Activated T-helper 1 cell treated with anti-CD3 and anti-CD28 coated beads, Interleukin-2, amount 50 U/mL, for 16 hours (primary cell): ENCODE measurements at places on chromosomes 1 and 21.

- no peak for DNase-seq
Observed at GRCh38 chr1:116268211-116268610, 104.8 kb upstream of the ATP1A1 start.

DNA sequence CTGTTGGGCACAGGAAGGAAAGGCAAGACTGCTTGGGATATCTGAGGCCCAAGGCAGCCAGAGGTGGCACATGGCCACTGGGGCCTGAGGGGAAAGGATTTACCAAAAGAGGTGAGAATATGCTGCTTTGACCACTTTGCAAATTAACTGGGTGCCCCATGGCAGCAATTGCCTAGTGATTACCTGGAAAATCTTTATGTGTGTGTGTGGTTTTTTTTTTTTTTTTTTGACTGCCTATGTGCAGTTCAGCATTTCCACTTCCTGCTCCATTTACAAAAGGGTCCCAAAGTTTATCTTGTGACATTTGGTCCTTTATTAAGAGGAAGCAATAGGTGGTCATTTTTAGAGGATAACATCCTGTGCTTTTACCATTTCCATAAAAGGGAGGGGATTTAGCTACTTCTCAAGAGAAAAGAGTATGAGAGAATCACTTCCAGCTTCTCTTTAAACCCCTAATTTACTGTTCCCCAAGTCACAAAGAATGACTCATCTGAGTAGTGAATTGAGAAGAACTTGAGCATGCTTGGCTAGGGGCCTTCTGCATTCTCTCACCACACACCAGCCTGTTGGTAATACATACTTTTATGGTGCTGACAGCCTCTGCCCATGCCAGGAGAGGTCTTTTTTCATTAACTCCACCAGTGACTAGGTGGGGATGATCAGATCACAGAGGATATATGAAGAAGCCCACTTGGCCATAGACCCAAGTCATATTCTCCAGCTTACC, 52.1 kb downstream of the SYDE2 start:
- DNase-seq: no peak

DNA sequence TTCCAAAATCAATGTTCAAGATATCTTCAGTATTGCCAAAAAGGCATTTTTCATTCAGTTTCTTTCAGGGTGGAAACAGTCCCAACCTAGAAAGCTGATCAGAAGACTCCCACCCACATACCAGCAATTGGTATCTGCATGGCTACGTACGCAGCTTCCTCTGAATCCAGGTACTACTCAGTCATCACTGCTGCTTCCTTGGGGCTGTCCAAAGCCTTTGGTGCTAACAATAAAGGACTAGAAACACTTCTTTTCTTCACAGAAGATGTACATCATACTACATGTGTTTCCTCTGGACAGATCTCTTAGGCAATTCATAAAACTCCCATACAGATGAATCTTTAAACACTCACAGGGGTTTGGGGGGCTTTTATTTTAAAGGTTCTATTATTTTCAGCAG, 29.8 kb downstream of the VPS26C start:
- DNase-seq: no peak

- DNase-seq: no peak
Observed at GRCh38 chr21:25307489-25307888, 299.8 kb downstream of the MRPL39 start.

GRCh38 chr1:151311011-151311410, 16.2 kb downstream of the PI4KB start:
- no peak for DNase-seq

GRCh38 chr1:42358791-42359190, 21.8 kb upstream of the RIMKLA start:
- DNase-seq: no peak

DNA sequence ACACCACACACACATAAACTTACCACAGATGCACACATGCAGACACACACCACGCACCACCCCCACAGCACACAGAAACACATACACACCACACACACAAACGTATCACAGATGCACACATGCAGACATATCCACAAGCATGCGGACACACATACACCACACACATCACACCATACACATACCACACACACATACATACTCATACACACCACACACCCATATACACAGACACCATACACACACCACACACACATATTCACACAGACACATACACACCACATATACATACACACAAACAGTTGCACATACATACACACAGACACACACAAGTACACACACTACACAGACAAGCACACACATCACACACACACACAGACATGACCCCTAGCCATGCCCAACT, 37.5 kb upstream of the PDE9A start:
- no peak for DNase-seq

DNA sequence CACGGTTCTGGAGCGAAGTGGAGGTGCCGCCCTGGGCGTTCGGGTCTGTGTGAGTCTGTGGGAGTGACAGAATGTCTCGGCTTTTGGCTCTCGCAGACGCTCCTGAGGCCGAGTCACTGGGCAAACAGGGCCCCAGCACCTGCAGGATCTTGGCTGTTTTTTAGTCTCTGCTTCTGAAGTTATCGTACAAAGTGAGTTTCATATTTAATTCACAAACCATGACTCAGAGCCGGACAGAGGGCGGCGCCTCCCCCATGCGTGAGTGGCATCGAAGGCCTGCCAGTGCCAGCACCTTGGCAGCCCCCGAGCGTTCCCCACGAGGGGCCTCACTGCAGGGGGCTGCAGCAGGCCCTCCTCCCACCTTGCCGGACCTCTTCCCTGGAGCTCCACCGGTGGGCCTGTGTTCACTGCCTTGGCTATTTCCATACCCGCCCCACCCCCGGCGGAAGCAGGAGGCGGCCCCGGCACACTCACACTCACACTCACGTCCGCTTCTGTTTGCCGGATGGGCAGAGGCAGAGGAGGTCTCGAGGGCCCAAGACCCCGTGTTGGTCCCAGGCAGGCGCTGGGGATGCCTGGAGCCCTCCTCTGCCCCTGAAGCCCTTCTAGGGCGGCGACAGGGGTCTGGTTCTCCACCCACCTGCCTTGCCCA, 56.3 kb downstream of the MORN1 start:
- no peak for DNase-seq

- DNase-seq: no peak
Observed at GRCh38 chr1:164583835-164584539, 25.0 kb downstream of the PBX1 start.

- DNase-seq: peak; percentile 35
Observed at GRCh38 chr1:205484985-205485967, 19.2 kb upstream of the CDK18 start.

DNA sequence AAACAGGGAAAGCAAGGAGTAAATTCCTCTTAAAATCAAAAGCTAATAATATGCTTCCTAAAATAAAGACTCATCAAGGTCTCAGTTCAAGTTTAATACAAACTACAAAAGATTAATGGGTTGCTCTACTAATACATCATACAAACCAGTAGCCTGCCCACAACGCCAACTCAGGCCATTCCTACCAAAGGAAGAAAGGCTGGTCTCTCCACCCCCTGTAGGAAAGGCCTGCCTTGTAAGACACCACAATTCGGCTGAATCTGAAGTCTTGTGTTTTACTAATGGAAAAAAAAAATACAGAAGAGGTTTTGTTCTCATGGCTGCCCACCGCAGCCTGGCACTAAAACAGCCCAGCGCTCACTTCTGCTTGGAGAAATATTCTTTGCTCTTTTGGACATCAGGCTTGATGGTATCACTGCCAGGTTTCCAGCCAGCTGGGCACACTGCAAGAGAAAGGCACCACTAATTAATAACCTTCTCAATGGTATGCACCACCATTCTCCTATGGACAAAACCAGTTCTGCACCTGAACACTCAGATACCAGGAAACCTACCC, 10.6 kb downstream of the PRDX1 start:
- DNase-seq: no peak

- DNase-seq: no peak
Observed at GRCh38 chr1:170461291-170461747, 70.6 kb upstream of the GORAB start.

GRCh38 chr1:184826001-184826400, 71.3 kb upstream of the EDEM3 start:
- DNase-seq: no peak

DNA sequence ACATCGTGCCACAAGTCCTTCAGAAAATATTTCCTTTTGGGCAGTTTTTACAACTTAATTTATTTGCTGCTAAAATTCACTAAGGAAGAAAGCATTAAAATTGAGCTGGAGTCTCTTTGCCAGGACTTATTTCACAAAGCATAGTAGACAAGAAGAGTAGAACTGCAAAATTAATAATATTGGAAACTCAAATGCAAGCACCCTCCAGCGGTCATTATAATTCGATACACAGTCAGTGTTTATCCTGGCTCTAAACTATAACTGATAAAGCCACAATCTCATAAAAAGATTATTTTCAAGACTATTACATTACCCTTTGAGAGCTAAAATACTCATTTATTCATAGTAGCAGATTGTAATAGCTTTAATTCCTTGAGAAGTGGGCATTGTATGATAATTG, 655.4 kb downstream of the RWDD3 start:
- no peak for DNase-seq

- no peak for DNase-seq
Observed at GRCh38 chr1:118954301-118954905, 33.7 kb downstream of the TBX15 start.

DNA sequence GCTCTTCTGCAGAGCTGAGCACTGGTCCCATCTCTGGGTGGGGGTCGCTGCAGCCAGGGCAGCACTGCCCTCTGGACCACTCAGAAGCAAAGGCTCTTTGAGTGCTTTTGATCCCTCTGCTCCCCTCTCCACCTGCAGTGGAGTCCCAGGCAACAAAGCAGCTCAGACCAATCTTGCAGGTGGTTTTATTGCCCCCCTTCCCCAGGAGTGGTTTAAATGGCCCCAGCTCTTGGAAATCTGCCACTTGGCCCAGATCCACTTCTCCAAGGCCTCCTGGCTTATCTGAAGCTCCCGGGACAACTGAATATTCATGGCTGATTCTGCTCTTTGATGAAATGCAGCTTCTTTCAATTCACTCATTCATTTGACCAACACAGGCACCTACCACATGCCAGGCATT, 2.7 kb downstream of the STUM start:
- DNase-seq: no peak

DNA sequence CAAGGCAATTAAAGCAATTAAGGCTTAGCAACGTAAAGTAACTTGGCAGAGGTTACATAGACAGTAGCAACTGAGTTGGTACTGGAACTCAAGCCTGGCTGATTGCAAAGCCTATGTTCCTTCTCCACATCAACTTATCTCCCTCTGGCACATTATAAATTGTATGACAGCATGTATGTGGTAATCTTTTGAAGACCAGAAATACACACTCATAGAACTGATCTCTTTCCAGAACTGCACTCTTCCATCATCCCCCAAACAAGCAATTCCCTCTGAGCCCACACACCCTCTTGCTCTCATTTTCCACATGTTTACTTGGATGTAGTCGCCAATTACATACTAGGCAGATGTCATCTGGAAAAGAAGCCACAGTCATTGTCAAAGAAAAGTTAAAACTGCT, 502.2 kb downstream of the PLPP3 start:
- DNase-seq: no peak

DNA sequence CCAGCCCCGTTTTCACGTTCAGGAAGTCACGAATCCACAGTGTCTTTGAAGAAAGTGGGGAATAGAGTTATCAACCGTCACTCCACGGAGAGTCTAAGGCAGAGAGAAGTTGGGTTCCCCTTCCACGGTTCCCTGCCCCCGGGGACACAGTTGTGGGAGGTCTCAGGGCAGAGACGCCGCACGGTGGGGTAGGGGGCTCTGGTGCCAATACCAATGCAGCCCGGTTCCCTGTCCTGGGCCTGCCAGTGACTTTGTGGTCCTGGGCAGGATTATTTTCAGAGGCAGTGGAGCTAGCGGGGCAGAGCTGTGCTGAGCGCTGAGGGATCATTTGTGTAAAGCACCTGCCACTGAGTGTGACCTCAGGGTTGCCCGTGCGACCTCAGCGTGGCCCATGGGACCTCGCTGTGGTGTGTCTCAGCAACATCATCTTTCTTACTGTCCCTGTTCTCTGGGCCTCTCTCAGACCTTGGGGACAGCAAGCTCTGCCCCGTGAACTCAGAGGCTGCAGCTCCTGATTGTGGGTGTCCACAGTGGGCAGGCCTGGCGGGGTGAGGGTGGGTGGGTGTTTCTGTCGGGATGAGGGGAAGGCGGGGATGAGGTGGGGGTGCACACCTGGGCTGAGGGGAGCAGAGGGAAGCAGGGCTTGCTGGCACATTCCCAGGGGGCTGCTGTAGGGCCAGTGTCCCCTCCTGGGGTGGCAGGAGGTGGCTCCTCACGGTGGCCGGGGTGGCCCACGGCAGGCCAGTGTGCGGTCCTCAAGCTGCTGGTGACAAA, 65.2 kb downstream of the AGPAT3 start:
- no peak for DNase-seq

GRCh38 chr1:1023700-1024099, 3.8 kb downstream of the AGRN start:
- DNase-seq: no peak

GRCh38 chr1:116910379-116911187, 867 bp downstream of the PTGFRN start:
- DNase-seq: peak; percentile 7

DNA sequence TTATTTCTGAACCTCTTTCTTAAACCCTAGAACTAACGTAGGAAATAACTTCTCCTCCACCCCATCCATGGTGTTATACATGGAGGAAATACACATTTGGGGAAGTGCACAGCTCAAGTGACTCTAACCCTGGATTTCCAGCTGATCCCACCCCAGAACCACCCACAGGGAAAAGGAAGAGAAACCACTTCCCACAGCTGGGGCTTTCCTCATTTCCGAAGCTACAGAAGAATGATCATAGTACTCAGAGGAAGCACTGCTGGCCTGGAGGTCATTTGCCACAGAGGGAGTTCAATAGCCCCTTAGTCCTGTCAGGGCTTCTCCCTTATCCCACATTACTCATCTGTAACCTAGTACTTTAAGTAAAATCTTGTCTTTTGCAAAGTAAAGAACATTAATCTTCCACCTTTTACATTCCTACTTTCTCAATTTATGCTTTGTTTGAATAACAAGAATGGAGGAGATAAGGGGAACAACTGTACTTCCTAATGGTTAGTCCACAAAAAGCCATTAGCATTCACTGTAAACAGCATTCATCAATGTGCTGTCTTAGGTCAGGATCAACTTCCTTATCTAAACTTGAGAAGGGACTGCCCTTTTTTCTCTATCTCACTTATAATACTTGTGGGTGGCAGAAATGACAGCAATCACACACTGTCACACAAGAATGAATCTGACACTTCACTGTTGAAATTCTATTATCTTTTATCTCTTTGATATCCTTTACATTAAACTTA, 63.0 kb upstream of the RGS1 start:
- no peak for DNase-seq

- no peak for DNase-seq
Observed at GRCh38 chr1:158177700-158178450, 2.8 kb upstream of the CD1D start.

DNA sequence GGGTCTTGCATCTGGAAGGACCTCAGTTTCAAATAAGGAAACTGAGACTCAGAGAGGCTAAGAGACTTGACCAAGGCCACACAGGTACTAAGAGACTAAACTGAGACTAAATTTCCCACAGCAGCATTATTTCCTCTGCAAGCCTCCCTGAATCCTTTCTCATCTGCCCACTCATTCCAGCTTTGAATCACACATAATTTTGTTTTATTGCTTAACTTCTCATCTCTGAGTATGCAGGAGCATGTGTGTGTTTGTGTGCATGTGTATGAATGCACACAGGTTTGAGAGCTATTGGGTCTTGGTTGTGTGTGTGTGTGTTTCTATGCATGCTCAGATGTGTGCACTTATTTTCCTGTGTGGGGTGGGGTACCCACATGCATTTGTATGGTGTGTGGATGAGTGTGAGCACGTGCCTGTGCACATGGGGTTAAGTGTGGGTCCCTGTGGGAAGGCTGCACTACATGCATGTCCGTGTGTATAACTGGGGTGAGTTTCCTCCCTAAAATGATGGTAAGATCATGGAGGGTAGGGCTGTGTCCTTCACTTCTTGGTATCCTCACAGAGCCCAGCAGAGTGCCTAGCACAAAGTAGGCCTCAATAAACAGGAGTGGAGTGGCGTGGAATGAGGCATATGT, 74.4 kb upstream of the ZC3H12A start:
- DNase-seq: no peak
